Fibroblast of villous mesenchyme (primary cell): ENCODE measurements at places on chromosomes 1 and 21. TPM values are rescaled to one million over a fixed set of nuclear protein-coding genes. Genes with fewer than 3 reads are reported as not detected.

- no peak for DNase-seq
Measured at GRCh38 chr21:18772897-18773296, 369.3 kb upstream of the TMPRSS15 start.

DNA sequence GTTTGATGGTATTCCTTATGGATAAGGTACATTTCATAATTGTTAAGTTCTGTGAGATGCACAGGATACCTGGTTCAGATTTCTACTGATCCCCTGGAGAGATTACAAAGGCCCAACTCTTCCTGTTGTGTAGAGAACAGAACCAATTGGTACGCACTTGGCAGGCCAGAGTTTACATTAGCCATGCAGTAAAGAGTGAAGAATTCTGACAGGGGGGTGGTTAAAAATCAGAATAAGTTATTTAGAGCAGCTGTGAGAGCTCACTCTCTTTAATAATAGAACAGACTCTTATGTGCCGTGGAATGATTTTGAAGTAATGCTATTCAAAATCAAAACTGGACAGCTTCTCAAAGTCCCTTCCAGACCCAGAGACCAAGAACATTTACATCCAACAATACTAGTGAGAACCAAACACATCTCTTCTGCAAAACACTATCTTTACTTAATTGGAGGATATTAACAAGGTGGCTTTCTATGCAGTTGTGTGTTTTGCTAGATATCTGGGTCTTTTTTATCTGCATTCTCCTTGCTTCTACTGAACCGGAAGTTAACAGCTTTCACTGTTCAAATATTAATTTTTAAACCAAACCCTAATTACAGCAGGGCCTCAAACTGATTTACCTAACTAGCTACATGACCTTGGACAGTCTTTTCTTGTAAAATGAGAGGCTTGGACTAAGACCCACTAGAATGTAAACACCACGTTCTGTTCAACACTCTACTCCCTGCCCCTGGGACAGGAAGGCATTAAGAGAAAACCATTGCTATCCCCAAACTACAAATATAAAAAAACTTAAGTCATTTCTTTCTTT, 4.0 kb downstream of the USP24 start:
- DNase-seq: peak; percentile 66

- DNase-seq: no peak
Measured at GRCh38 chr1:175628548-175629317, 114.7 kb downstream of the TNR start.

DNA sequence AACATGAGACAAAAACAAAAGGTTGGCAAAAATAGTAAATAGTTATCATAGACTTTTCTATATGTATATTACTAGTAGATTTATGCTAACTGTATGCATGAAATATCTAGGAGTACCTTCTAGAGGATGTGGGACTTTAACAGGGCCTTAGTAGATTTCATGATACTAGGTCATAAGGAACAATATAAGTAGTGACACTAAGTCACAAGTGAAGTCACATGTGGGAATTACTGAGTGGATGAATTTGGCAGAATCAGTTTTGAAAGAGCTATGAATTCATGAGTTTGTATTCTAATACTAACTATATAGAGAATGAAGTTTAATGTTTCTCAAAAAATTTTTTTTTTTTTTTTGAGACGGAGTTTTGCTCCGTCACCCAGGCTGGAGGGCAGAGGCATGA, 53.1 kb upstream of the GPR25 start:
- DNase-seq: no peak

GRCh38 chr1:184950227-184950626, 24.1 kb downstream of the NIBAN1 start:
- DNase-seq: no peak

GRCh38 chr21:34971656-34972055, 77.4 kb downstream of the RUNX1 start:
- DNase-seq: no peak

DNA sequence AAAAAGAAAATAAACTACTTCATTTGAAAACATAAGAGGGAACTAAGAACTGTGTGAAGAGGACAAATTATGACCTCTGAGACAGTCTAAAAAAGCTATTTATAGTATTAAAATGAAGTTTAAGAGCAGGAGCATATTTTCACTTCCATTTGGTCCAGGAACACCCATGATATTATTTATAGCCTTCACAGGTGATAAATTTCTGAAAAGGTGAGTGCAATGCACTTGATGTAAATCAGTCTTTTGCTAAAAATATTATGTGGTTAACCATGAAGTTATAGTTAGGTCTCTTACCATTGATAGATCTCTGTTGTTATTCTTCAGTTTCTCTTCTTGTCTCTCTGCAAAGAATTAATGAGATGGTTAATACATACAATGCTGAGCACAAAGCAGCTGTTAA, 14.7 kb downstream of the TMCO1 start:
- DNase-seq: no peak

DNA sequence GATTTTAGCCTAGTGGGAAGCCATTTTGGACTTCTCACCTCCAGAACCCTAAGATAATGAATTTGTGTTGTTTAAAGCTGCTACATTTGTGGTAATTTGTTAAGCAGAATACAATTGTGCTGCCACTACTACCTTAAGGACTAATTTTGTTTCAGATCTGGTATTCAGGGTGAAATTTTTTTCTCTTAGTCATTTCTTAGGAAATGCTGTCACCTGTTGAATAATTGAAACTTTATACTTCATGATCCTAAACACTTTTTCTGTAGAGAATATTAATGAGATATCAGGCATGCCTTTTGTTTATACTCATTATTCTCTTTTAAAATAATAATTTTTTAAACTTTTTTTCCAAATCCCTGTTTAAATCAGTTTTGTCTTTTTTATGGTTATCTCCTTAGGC, 246.8 kb downstream of the TGFB2 start:
- DNase-seq: no peak

DNA sequence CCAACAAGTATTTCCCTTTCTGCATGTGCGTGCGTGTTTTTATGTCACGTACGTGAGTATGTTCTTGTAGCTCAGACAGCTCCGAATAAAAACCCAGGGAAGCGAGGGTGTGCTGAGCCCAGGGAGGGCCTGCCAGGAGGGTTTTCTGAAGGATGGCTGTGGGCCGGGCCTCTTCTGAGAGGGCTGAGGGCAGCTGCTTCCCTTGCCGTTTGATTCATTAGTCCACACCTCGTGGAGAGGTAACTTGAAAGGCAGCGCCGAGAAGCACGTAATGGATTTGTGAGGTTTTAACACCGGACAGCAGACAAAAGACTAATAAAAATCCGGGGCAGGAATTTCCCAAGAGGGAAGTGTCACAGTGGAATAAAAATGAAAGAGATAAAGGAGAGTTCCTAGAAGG, 29.5 kb downstream of the CD247 start:
- no peak for DNase-seq

DNA sequence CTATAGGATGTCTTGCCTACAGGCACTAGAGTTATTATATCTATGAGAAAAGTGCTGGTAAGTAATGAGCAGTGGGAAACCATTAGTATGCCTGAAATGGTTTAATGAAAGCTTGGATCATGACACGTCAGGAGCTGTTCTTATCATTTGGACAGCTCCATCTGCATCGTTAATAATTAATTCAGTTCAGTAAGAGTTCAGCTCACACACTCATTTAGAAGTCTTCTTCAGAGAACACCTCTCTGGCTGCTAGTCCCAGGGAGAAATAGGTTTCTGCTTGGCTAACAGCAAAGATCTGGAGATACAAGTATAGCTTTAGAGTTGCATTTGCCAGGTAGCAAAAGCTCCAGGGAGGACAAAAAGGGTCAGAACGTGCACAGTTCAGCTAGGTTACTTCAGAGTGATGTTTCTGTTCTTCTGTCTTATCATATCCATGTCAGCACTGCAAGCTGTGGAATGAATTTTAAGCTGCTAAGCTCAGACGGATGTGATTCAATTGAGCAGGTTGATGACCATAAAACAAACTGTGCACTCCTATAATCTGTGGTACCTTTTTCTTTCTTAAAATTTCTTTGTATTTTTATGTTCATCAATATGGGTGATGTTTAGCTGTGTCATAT, 173.6 kb downstream of the ADGRL2 start:
- no peak for DNase-seq

- DNase-seq: no peak
Measured at GRCh38 chr1:78591971-78592370, 28.3 kb upstream of the IFI44L start.

GRCh38 chr1:51048670-51049069, 53.4 kb upstream of the C1orf185 start:
- DNase-seq: no peak

DNA sequence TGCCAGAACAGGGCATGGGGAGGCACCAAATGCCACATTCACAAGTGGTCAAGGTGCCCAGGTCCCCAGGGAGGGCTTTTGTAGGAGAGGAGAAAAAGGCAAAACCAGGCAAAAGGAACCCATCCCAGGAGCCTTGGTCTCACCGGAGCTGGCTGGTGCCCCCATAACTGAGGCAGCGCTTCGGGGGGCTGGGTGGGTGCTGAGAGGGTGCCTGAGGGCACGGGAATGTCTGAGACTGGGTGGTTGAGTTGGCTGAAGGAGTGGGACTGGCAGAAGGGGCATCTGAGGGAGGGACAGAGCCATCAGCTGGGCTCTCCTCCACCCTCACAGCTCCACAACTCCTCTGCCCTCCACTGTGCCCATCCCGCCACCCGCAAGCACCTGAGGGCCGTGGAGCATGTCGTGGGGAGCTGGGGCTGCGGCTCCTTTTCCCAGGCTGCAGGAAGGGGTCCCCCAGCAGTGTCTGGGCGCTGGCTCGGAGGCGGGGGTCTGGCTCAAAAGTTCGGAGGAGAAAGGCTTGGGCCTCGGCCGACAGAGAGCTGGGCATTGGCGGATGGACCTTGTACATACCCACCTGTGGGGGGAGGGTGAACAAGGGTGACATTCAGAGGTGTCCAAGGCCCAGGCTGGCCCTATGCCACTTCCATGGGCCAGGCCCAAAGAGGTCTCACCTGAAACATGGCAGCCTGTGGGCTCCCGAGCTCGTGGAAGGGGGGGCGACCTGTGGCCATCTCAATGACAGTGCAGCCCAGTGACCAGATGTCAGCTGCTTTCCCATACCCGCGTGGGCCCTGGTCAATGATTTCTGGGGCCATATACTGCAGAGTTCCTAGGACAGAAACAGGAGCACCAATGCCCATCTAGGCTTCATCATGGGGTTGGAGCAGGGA, 8.5 kb downstream of the MAP3K6 start:
- no peak for DNase-seq

DNA sequence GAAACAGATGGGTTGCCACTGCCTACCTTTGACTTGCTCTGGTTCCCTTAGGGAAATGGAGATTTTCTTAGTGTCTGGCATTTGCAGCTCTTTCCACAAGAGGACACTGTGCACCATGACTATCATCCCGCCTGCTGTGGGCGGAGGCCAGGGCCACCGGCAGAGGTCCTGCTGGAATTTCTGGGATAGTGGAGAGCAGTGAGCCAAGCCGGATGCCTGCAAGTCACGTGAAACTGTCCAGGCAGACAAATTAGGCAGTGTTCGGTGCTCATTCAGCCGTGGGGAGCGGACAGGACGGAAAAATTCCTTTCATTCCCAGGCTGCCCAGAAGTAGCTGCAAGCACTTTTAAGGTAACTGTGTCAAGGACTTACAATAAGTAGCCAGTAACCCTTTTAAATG, 43.4 kb downstream of the IGSF5 start:
- DNase-seq: peak; percentile 28

DNA sequence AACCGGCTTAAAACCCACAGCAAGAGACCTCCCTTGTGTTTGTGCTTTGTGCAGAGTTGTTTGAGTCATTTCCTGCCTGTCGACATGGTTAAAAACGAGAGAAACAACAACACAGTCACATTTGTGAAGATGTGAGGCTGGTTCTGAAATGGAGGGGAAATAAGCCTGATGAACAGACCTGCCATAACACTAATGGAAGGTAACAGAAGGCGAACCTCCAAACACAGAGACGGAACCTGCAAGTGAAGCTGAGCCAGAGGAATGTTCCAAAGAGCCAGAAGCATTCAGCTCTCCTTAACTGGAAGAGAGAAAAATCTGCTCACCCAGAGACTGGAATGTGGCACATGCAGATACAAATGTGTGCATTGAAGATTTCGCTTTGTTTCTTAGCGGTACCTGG, 53.2 kb upstream of the RAVER2 start:
- peak; percentile 38 for DNase-seq

DNA sequence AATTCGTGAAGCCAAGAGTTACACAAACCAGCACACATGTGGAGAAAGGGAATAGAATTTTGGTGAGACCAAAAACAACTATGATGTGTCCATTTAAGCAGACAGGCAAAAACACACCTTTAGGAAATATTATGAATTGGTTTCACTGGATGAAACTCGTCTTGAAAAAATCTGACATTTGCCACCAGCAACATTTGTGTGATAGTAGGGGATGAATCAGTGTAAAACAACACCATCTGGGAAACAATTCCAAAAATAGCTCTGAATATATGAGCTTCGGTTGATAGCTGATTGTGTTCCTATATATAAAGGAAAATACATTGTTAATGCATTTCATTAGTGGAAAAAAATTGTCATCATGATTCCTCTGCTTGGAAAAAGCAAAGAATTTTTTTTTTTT, 327.8 kb downstream of the PAPPA2 start:
- DNase-seq: no peak

- no peak for DNase-seq
Measured at GRCh38 chr1:21257431-21258135, 32.7 kb downstream of the ECE1 start.

DNA sequence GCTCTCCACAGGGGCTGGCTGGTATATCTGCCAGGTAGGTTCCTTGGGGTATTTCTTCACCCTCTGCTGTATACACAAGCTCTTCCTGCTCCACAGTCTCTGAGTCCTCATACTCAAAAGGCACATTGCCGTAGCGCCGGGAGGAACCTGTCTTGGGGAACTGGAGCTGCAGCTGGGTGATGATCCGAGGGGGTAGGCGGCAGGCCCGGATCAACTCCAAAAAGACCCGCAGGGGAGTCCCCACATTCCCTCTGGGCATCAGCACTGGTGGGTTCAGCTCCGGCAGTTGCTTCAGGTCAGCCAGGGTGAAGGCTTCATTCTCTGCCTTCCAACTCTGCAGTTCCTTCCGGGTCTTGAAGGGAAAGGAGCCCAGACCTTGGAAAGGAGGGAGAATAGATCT, 2.9 kb downstream of the GPATCH3 start:
- DNase-seq: no peak

- no peak for DNase-seq
Measured at GRCh38 chr1:246726881-246727280, 2.7 kb downstream of the SCCPDH start.

DNA sequence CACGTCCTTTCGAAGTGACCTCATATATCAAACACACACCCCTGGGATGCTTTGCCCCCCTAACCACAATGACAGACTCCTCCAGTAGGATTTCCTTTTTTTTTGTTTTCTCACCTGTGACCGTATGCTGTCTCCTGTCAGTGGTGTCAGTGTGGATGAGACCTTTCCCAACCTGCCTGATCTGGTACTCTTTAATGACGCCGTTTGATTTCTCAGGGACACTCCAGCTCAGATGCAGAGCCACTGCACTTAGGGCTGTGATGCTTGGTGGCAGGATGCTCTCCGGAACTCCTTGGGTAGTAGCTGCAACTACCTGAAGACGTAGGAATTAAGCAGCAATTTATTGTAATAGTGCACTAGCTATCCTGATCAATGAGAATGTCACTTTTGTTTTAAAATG, 212.6 kb downstream of the KCTD3 start:
- no peak for DNase-seq

- DNase-seq: peak; percentile 13
Measured at GRCh38 chr1:209490013-209490412, 93.5 kb upstream of the CAMK1G start.

GRCh38 chr1:177912991-177913390, 56.9 kb downstream of the SEC16B start:
- DNase-seq: no peak

The KCNK2 gene
- 18.7 and 61.7 TPM in 2 replicates for total RNA-seq

The RAB7B gene
- total RNA-seq: 4.2 and 5.2 TPM in 2 replicates

The PTTG1IP gene
- total RNA-seq: 201 and 245 TPM in 2 replicates

The IGSF3 gene
- 3.5 and 13.8 TPM in 2 replicates for total RNA-seq

The RRP15 gene
- total RNA-seq: 7.8 and 10.6 TPM in 2 replicates

The ACTA1 gene
- total RNA-seq: not detected in 2 replicates

The RHEX gene
- total RNA-seq: not detected in 2 replicates

The OR6N1 gene
- total RNA-seq: not detected in 2 replicates

The ADIPOR1 gene
- total RNA-seq: 66.7 and 118 TPM in 2 replicates
